ENCODE measurements at places on chromosomes 16 and 17.

- H3K27me3 ChIP-seq: peaks cover 5% of the 10 kb centered on the region
- no peak for DNase-seq
- no peak overlapping the region for H3K27ac ChIP-seq
- H3K4me3 ChIP-seq: no peak overlapping the region
- no peaks in the 10 kb centered on the region for H3K4me1 ChIP-seq
Observed at GRCh38 chr16:62035115-62036092, 834 bp downstream of the CDH8 start.

GRCh38 chr16:23608194-23608593 lies 12.1 kb upstream of the NDUFAB1 start:
- DNase-seq: no peak
- H3K4me3 ChIP-seq: no peak overlapping the region
- H3K36me3 ChIP-seq: no peaks in the 10 kb centered on the region
- H3K27ac ChIP-seq: no peak overlapping the region
- no peaks in the 10 kb centered on the region for H3K4me1 ChIP-seq

- H3K36me3 ChIP-seq: peaks cover 3% of the 10 kb centered on the region
- H3K27ac ChIP-seq: peak overlapping the region; percentile 22
Observed at GRCh38 chr16:8644211-8645140, 23.0 kb downstream of the METTL22 start.

DNA sequence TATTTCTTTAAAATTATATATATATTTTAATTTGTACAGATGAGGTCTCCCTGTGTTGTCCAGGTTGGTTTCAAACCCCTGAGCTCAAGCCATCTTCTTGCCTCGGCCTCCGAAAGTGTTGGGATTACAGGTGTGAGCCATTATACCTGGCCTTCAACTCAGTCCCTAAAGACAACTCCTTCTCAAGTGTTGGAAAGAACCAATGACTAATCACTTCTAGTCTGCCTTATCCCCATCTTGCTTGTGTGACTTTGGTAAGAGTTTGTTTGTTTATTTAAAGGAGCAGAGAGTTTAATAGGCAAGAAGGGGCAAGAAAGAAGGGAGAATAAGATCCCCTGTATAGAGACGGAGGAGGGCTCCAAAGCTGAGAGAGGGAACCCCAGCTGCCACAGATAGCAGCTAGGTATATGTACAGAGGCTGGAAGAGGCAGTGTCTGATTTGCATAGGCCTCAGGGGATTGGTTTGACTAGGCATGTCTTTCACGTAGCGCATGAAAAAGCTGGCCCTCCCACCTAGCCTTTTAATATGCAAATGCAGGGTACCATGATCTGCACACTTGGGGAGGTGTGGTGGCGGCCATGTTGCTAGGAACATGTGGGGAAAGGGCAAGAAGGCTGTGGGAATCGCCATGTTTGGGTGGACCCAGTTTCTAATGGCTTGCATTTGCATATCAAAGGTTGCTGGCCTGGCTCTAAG lies 21.5 kb downstream of the ABCC1 start:
- no peak overlapping the region for H3K4me3 ChIP-seq
- no peaks in the 10 kb centered on the region for H3K27me3 ChIP-seq
- no peaks in the 10 kb centered on the region for H3K4me1 ChIP-seq
- no peak overlapping the region for H3K27ac ChIP-seq
- no peaks in the 10 kb centered on the region for H3K36me3 ChIP-seq

GRCh38 chr16:7506363-7506762 lies 173.7 kb downstream of the RBFOX1 start:
- no peak overlapping the region for H3K27ac ChIP-seq
- DNase-seq: no peak
- H3K36me3 ChIP-seq: no peaks in the 10 kb centered on the region
- no peaks in the 10 kb centered on the region for H3K4me1 ChIP-seq
- H3K27me3 ChIP-seq: no peaks in the 10 kb centered on the region

DNA sequence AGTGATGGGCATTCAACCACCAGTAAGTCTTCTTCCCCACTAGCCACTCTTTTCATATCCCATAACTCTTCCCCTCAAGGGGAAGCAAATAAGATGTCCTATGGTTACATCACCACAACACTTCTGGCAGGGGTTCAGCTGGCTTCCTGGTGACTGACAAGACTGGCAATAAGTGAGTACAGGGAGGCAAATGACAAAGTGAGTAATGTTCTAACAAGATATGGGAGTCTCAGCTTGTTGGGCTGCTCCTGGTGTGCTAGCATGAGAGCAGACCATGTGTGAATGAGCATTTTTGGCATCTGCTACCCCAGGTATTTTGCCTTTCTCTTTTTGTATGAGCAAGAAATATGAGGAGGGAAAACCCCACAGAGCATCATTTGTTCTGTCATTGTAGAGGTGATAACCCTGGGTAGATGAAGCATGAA lies 9.9 kb downstream of the TMIGD1 start:
- H3K4me1 ChIP-seq: no peaks in the 10 kb centered on the region
- H3K4me3 ChIP-seq: no peak overlapping the region
- peak; percentile 60 for DNase-seq
- H3K36me3 ChIP-seq: no peaks in the 10 kb centered on the region
- no peak overlapping the region for H3K27ac ChIP-seq

GRCh38 chr16:27179500-27180072 lies 23.7 kb upstream of the KDM8 start:
- no peaks in the 10 kb centered on the region for H3K27me3 ChIP-seq
- no peak overlapping the region for H3K27ac ChIP-seq
- H3K36me3 ChIP-seq: no peaks in the 10 kb centered on the region
- no peaks in the 10 kb centered on the region for H3K4me1 ChIP-seq

DNA sequence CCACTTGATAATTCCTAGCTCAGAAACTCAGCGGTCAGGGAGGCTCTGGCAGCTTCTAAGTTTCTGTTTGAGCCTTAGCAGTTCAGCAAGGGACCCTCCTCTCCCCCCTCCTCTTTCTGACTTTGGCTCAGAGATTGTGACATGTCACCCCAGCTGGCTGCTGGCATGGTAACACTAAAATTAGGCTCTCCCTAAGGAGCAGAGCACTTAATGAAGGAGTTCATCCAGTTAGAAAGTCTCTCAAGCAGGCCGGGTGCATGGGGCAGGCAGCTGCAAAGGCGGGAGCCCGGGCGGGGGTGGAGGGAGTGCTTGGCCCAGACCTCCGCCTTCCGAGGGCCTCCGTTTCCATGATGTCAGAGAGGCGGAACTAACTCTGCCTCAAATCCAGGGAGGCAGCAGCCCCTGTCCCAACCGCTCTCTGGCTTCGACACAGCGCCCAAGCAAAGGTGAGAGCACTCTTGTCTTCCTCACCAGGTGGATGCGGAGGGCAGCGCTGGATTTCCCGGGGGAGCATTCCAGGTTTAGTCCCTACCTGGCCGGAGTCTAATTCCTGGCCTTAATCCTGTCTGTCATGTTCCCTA lies 128.0 kb upstream of the PLCG2 start:
- no peak overlapping the region for H3K4me3 ChIP-seq
- no peaks in the 10 kb centered on the region for H3K4me1 ChIP-seq
- peaks cover 10% of the 10 kb centered on the region for H3K36me3 ChIP-seq
- peak overlapping the region; percentile 53 for H3K27ac ChIP-seq

DNA sequence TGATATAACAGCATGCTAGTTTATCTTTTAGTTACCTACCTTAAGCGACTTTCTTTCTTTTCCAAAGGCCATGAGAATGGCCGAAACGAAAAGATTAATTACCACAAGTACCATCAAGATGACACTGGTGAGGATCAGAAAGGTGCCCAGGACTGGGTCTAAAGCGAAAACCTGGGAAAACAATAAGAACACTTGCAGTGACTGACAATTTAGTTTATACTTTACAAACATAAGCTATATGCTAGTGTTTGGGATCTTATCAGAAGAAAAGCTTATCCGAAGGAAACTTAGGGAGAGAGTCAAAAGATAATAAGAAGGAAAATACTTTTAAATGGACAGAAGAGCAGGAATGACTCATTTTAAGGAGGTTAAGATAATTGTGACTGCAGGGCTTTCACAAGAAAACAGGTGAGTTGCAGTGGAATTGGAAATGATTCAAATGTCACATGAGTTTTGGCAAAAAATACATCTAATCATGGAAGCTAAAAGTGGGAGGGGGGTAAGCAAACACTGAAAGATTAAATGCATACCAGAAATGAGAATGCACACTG lies 34.8 kb downstream of the IST1 start:
- H3K27ac ChIP-seq: no peak overlapping the region
- DNase-seq: no peak
- H3K4me1 ChIP-seq: peaks cover 12% of the 10 kb centered on the region
- H3K36me3 ChIP-seq: peaks cover 18% of the 10 kb centered on the region
- no peak overlapping the region for H3K4me3 ChIP-seq
- no peaks in the 10 kb centered on the region for H3K27me3 ChIP-seq

DNA sequence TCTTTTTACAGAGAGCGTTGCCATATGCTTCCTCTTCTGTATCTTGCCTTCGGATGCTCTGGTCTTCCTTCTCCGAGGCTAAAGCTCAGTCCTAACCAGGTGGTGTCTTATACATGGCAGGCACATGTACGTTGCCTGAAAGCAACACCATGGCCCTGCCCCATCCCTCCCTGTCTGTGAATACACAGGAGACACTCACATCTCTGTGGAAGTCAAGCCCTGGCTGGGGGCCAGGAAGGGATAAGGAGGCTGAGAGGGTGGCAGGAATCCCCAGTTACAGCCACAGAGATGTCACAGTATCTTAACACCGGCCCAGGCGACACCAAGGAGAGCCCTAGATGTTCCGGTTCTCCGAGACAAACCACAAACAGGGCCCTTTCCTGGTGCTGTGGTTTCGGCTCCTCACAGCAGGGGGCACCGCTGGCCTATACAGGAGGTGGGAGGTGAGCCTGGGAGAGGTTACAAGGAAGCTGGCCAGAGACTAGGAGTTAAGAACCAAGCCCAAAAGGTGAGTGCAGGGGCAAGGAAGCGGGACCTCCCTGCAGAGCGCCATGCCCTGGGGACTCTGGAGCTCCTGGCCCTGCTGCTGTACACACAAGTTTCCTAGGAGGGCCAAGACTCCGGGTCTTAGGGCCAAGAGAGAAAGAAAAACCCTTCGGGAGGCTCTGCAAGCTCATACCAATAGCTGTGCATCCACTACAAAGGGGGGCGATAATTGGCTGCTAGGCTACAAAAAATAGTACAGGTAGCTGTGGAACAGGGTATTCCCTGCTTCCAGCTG lies 41.7 kb downstream of the SRL start:
- H3K27me3 ChIP-seq: no peaks in the 10 kb centered on the region
- H3K4me3 ChIP-seq: no peak overlapping the region
- H3K27ac ChIP-seq: no peak overlapping the region

DNA sequence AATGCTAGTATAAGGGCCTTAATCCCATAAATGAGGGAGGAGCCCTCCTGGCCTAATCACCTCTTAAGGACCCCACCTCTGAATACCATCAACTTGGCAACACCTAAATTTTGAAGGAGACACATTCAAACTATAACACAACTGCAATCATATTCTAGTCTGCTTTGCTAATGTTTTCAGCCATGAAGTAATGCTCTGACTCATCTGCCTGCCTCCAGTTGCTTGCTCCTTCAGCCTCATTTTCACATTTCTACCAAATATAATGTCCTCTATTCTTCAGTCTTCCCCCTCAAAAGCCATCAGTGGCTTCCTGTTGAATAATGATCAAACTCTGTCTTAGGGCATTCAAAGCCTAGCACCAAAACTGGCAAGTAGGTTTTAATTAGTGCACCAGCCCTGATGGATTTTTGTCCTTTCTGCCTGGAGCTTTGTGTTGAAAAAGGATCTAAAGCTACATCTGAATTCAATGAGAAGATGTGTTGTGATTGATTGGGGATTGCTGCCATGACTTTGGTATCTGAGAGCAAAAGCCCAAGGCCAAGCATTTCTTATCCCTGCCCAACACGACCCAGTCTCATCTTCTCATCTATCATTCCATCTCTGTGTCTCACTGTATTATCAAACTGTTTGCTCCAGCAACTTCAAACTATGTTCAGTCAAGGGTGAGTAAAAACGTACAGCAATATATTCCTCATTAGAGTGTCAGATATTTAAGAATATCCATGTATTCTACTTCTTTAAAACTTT lies 140.8 kb upstream of the ELAC2 start:
- no peaks in the 10 kb centered on the region for H3K4me1 ChIP-seq
- no peak for DNase-seq
- H3K4me3 ChIP-seq: no peak overlapping the region
- H3K27me3 ChIP-seq: no peaks in the 10 kb centered on the region
- H3K27ac ChIP-seq: no peak overlapping the region

GRCh38 chr17:41391535-41391934 lies 5.9 kb downstream of the KRT31 start:
- no peak overlapping the region for H3K4me3 ChIP-seq
- no peak for DNase-seq
- H3K27ac ChIP-seq: no peak overlapping the region
- no peaks in the 10 kb centered on the region for H3K4me1 ChIP-seq
- no peaks in the 10 kb centered on the region for H3K27me3 ChIP-seq

DNA sequence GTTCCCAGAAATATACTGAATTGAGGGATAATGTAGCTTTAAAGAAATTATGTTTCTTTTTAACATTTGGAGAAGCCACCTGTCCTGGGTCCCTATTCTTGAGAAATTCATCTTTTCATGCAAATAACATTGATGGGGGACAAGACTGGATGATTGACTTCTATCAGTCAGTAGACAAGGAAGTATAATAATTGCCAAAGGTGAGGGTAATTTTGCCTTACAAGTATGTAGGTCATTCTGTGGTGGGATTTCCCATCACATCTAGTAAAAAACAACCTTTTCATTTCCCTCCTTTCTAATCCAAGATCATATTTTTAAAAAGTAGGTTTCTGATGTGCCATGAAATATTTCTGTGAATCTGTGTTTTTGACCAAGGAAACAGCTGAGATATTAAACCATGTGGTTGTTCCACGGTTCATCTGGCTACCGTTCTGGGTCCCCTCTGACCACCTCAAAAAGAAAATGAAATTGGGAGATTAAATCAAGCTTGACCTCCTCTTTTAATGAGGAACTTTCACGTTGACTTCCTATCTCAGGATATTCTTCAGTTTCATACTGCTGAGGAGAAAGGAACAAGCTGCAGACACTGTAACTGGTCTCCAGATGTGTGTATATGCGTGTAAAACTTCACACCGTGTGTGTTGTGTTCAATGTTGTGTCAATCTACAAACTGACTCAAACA lies 138.6 kb downstream of the MAP2K6 start:
- H3K27ac ChIP-seq: no peak overlapping the region
- H3K36me3 ChIP-seq: no peaks in the 10 kb centered on the region
- H3K4me1 ChIP-seq: no peaks in the 10 kb centered on the region

DNA sequence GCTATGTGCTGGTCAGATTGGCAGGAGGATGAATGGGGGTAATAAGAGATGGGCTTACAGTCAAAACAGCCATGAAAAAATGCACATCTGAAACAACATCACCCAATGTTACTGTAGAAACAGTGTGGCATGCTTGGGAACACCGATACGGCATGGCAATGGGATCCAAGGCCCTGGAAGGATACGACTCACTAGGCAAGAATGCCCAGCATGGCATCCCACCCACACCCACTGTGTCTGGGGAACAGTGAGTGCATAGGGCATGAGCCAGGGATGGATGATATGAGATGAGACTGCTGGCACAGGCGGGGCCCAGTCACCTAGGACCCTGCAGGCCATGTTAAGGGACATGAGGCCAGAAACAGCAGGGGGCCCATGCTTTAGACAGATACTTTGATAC lies 11.5 kb downstream of the TRIM25 start:
- H3K36me3 ChIP-seq: peaks cover 32% of the 10 kb centered on the region
- no peak for DNase-seq
- no peaks in the 10 kb centered on the region for H3K4me1 ChIP-seq
